Activated CD8-positive, alpha-beta memory T cell treated with anti-CD3 and anti-CD28 coated beads for 1 hour (primary cell): ENCODE measurements at places on chromosomes 11 and 22.

- no peak for DNase-seq
Observed at GRCh38 chr22:42317691-42318547, 47.5 kb upstream of the TCF20 start.

- no peak for DNase-seq
Observed at GRCh38 chr22:24580276-24580675, 12.6 kb downstream of the LRRC75B start.

GRCh38 chr11:74171630-74171968 lies 510 bp downstream of the PPME1 start:
- DNase-seq = no peak

- DNase-seq = no peak
Observed at GRCh38 chr11:2269601-2270321, 627 bp downstream of the ASCL2 start.

DNA sequence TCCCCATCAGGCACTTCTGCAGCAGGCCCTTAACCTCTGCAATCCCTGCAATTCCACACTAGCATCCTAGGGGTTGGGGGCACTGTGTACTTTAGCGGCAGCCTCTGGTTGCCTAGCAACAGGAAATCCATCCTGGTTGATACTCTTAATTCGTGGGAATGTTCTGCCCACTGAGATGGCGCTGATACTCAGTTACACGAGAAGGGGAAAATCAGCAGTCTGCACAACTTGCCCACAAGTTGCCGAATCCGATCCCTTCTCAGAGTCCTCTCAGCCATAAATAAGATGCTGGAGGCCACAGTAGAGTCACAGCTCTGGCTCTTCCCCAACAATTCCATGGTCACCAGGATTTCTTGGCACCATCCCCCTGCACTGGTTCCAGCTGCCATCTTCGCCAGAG lies 57.6 kb upstream of the CRYBB3 start:
- no peak for DNase-seq

DNA sequence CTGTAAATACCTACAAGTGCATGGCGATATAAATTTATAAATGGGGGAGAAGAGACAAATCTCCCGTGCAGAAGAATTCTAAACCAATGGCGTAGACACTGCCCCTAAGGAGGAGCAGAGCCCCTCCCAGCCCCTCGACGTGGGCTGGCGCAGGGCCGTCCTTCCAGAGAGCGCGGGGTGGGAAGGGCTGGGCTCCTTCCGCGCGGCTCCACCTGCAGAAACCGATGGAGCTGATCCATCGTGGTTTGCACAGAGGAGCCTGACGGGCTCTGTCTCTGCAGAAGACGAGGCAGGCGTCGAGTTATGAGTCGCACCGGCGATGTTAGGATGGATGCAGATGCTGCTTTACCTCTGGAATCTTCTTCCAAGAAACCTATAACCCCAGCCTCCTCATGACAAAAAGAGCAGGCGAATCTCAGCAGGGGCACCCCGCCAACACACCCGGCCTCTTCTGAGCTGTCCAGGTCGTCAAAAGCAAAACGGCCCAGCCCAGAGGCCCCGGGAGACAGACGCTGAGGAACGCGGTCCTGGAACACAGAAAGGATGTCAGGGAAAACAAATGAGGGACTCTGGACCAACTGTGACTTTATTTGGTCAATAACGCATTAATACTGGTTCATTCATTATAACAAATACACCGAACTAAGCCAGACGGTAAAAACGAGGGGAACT lies 11.0 kb upstream of the B4GALNT4 start:
- no peak for DNase-seq

GRCh38 chr11:78587446-78587845 lies 12.8 kb upstream of the NARS2 start:
- no peak for DNase-seq

GRCh38 chr11:62245271-62245753 lies 3.3 kb downstream of the SCGB1D2 start:
- DNase-seq = no peak

- no peak for DNase-seq
Observed at GRCh38 chr11:44548032-44548695, 17.3 kb upstream of the CD82 start.

- no peak for DNase-seq
Observed at GRCh38 chr22:39530116-39530515, 2.4 kb downstream of the RPS19BP1 start.
